ENCODE measurements at places on chromosomes 16 and 17.

- DNase-seq: no peak
These were observed 96.5 kb downstream of the WSCD1 start for GRCh38 chr17:6166492-6167179.

DNA sequence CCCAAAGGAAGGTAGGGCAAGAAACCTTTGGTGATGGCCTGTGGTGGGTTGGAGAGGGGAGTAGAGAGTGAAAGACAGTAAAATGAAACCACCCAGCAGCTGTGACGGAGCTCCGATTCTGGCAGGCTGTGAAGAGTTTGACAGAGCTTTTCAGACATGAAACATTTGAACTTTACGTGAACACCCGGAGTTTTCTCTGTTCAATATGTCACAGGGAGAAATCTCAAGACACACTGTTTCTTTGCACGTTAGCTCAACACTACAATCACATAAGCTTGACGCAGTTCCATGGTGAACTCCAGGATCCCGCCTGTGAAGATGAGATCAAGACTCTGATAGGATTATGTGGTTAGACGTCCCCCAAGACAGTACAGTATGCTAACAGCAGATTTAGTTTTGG is 79.6 kb upstream of the CDH11 start:
- DNase-seq: no peak

DNA sequence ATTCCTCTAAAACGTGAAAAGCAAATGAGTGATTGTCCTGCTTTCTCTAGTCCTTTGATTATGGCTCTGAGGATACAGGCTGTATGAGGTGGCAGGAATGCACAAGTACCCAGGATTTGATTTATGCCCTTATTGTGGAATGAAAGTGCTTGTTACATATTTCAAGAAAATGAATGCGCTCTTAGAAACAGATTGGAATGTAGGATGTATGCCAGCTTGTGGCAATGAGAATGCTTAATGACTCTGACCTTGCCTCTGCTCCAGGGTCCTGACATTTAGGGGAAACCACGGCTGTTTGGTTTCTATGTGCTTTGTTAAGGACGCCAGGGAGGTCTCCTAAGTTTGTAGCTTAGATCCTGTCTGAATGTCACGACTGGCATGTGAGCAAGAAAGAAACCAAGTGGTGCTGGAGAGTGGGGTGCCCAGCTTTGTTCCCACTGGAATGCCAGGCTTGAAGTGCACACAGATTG is 22.0 kb downstream of the PRCD start:
- no peak for DNase-seq

- DNase-seq: no peak
These were observed 237.8 kb downstream of the PRKCA start for GRCh38 chr17:66540131-66540781.

GRCh38 chr17:19673623-19674022 is 25.1 kb downstream of the ALDH3A2 start:
- DNase-seq: no peak

- no peak for DNase-seq
These were observed 30.0 kb upstream of the CCL2 start for GRCh38 chr17:34225046-34225445.

GRCh38 chr16:2776500-2777139 is 460 bp downstream of the ELOB start:
- peak; percentile 24 for DNase-seq

- DNase-seq: no peak
These were observed 231.2 kb downstream of the PRKCA start for GRCh38 chr17:66533572-66533971.

GRCh38 chr17:64622931-64623654 is 39.0 kb downstream of the SMURF2 start:
- no peak for DNase-seq

DNA sequence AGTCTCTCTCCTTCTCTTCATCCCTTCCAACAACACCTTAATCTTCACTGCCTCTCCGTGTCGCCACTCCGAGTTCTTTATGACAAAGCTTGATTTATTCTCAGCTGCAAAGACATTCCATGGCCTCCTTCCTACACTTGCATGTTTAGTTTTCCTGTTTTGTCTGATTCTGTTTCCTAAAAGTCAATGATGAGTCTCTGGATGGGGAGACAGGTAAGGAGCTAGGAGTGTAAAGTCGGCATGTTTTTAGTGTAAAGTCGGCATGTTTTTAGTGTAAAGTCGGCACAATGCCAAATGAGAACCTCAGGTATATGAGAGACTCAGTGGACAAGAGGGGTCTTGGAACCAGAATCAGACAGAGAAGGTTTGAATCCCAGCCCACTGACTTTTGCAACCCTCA is 362.3 kb upstream of the EEF2KMT start:
- no peak for DNase-seq

- no peak for DNase-seq
These were observed 1735.3 kb downstream of the TP53TG3F start for GRCh38 chr16:35194681-35195080.

DNA sequence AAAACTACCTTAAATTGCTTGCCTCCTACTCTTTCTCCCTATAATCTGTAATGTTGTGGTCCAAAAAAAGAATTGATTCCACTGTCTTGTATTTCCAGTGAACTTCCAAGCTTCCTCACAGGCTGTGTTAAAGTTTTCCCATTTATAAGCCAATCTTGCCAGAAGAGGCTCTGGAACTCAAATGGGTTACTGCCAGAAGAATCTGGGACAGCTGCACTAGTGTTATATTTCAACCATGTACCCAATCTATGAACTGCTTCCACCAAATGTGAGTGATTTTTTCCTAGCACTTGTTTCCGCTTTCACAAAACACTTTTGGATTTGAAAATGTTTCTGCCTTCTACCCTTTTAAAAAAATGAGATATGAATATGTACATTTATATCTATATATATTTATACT is 1.8 kb downstream of the CCDC43 start:
- DNase-seq: no peak

GRCh38 chr17:81578038-81578441 is 25.9 kb upstream of the FAAP100 start:
- no peak for DNase-seq

DNA sequence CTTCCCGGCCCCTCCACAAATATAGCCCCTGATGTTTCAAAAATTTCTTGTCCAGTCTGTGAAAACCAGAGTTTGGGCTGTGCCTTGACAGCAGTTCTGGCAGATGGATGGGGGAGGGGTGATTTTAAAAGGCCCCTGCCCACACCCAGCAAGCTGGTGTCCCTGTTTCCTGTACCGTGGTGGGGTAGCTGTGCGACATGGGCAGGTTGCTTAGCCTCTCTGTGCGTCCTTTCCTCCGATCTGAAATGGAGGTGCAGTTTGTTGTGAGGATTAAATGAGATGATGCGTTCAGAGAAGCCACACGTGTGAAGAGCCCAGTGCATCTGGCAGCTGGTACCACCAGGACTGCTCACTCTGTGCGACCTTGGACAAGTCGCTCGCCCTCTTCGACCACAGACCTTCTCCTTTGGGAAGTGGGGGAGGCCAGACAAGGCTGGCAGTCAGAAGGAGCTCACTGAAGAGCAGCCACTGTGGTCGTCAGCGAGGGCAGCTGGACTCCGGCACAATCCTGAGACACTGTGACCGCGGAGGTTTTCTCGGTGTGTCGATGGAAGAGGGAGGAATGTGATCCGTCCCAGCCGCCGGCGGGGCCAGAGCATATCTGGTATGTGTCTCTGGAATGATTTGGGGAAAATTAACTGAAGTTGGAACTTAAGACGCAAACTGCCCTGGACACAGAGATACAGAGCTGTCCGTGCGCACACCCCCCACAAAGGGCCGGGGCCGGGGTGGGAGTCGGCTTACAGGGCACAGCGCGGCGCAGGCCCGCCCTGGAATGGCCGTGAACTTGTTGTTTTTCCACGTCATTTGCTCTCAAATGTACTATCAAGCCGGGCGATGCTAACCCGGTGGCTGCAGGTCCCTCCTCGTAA is 721 bp upstream of the WFIKKN2 start:
- no peak for DNase-seq

DNA sequence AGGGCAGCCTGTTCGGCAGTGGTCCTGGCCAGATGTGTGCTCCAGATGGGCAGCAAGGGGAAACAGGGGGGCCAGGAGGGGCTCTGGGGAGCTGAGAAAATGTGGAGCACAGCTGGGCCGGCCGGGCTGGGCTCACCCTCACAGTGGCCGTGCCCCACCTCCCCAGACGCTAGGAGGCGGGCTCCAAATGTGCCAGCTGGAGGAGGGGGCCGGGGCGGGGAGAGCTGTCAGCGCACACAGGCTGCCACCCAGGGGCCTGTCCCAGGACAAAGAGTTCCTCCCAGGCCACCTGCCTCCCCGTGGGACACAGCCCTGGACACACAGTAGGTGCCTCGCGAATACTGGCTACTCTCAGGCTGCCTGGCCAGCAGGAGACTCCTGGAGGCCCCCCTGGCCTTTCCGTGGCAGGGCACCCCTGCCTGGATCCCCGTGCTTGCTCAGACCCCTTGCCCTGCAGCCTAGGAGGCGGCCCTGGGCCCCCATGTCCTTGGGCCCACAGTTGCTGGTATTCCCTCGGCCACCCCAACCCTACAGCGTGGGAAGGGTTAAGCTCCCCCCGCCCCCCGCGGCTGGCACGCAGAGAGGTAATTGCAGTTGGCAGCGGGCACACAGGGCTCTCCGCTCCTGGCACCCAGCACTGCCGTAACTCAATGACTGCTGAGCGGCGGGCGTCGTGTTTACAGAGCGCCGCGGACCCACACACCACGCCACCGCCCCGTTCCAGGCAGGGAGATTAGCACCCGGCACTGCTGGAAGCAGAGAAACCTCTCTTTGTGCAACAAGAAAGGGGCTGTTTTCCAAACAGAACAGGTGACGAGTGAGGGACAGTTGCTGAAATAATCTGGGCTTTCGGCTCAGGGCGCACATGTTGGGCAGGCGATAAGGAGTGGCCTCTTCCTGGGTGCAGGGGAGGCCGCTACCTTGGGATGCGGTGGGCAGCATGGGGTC is 32.2 kb downstream of the BAHCC1 start:
- no peak for DNase-seq

DNA sequence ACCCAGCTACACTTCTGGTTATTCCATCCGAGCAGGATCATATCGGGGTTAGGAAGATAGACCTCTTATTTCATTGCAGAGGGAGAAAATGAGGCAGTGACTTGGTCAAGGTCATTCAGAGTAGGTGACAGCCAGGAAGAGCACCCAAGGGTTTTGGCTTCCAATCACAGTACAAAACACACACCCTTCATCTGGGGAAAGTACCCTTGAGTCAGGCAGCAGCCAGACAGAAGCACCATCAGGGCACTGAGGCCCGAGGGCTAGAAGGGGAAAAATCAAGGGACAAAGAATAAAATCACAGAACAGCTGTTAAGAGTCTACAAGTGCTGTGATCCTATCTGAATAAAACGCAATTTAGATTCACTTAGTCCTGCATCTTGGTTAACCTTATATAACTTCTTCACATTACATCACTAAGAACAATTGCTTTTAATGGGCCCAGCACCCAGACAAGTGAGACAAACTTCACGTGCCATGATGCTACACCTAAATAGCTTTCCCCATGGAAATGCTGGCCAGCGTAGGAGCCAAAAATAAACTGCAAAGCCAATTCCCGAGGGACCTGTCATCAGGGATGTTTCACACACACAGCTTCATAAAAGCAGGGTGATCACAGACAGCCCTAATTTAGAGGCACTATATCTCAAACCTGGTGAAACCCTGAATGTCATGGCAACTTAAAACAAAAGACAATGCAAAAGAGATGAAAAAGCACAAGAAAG is 4.9 kb downstream of the UBE2O start:
- DNase-seq: no peak

- no peak for DNase-seq
These were observed 44.3 kb upstream of the HELZ start for GRCh38 chr17:67289181-67289876.

GRCh38 chr17:29588017-29588561 is 1.4 kb downstream of the GIT1 start:
- DNase-seq: no peak

DNA sequence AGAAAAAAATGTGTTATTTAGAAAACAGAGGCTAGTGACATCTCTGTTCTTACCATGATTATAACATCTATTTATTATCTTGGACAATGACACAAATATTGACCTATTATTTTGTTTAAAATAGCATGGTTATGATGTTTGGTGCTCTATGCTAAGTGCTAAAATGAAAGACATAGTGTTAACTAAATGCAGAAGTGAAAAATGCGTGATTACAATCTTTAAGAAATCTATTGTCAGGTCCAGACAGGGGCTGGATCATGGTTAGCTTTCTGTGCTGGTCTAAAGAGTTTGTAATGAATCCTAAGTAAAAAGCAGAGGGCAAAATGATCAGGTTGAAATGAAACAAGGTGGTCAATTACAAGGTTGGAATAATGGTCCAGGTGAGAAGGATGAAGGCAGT is 622 bp upstream of the KRT28 start:
- DNase-seq: no peak

DNA sequence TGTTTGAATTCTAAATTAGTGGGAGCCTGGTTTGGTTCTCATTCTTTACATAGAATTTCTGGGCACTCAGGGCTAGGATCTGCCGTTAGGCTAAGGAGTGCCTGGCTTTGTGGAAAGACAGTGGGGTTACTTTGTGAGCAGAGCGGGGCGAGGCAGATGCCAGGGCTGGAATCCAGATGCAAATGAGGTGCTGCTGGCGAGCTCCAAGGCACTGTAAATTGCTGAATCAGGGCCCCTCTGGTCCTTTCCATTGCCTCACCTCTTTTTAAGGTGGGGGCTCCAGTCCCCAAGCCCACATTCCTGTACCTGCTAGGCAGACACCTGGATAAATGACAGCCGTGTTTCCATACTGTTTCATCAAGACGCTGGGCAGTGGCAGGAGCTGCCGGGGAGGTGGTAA is 33.8 kb downstream of the PIPOX start:
- no peak for DNase-seq

- no peak for DNase-seq
These were observed 9.1 kb upstream of the PHF12 start for GRCh38 chr17:28960256-28961061.

DNA sequence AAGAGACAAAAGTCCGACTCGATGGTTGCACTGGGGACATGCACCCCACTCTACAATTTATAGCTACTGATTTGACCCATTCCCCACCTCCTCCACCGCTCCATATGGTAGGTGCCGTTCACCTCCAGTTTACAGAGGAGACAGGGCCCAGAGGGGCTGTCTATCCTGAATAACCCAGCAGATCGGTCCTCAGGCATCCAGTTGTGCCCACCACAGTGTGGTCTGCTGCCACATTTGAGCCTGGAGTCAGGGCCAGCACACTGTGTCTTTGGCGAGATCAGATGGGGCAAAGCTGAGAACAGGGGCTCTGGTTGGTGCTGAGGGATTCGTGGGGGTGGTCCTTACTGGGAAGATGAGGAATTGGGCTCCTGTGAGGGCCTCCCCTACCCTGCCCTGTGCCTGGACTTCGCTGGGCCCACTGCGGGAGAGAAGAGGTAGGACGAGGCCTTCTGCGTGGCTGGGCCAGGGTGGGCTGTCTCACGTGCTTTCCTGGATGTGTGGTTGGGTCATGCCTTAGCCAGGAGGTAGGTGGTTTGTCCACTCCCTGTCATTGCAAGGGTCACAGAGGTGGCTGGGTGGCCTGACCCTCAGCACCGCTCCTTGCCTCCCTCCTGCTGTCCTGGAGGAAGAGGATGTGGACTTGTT is 2.8 kb downstream of the ADCY7 start:
- no peak for DNase-seq

DNA sequence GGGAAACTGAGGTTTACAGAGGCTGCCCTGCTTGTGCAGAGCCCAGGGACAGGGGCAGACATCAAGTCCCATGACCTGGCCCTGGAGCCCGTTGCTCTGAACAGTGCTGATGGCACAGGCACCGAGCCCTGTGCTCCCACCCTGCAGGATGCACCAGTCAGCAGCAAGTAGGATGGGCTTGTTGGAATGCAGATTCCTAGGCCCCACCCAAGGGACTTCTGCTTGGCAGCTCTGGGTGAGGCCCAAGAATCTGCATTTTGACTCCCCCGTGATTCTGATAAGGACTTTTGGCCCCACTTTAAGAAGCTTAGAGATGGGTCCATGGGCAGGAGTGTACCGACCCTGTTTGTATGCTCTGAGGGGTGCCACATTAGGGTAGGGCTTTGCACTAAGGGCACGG is 23.3 kb downstream of the LASP1 start:
- no peak for DNase-seq
